ENCODE measurements at places on chromosomes 1 and 21. TPM values are rescaled to one million over a fixed set of nuclear protein-coding genes. Genes with fewer than 3 reads are reported as not detected.

The CLCA1 gene
- total RNA-seq: not detected

The AZIN2 gene
- total RNA-seq: 2.8 TPM

The GUCA2A gene
- not detected for total RNA-seq

The CAP1 gene
- 441 TPM for total RNA-seq

The NGF gene
- 3.4 TPM for total RNA-seq

The REN gene
- 5.2 TPM for total RNA-seq

The NMNAT2 gene
- 1.0 TPM for total RNA-seq
